ENCODE measurements at places on chromosomes 12 and 14.

GRCh38 chr12:67430708-67431335, 161.7 kb downstream of the CAND1 start:
- DNase-seq = no peak

DNA sequence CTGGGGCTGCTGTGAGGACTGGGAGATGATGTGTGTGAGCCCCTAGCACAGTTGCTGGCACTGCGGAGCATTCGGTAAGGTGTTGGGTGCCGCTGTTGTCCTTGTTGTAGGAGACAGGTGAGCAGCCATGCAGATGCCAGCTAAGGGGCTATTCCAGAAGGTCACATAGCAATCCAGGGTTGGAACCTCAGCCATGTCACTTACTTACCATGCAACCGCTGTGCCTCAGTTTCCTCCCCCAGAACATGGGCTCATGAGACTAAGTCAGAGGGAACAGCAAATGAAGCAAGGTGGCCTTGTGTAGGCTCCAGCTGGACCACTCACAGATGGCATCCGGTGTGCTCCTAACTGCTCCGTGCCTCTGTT, 13.2 kb downstream of the DTX1 start:
- no peak for DNase-seq

GRCh38 chr12:94429633-94430032, 30.0 kb downstream of the CEP83 start:
- no peak for DNase-seq

DNA sequence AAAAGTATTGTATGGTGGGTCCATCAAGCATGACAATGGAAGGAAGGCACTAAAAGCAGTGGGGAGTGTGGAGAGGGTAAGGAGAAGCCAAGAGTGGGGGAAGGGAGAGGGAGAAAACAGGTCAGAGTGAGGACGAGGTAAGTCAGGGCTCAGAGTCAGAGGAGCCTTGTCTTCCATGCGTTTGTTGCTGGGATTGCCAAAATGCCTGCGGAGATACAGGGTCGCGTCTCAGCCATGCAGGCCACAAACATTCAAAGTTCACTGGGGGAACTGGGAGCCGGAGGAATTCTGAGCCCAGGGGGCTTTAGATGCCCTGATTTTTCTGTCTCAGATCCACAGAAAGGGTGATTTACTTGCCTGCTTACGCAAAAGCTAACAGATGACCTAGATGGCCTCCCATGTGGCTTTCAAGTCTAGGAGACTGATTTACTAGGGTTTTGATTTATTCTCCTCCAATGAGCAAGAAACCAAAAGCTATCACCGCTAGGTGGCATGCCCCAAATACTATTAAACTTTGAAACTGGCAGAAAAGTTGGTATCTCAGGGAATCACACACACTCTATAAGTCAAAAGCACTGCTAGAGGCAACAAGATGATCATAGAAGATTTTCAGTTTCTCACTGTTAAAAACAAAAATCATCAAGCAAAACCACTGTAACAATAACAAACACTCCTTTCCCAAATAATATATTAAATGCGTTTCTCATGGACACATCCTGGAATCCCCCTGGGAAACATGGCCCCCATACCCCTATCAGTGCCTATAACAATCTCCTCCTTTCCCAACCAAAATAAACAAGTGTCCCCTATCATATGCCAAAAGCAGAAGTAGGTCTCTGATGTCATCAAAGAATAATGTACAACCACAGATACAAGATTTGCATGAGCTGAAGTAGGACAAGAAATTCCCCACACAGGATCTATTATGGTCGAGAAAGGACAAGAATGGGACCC, 26.6 kb upstream of the MDM1 start:
- peak; percentile 22 for DNase-seq

DNA sequence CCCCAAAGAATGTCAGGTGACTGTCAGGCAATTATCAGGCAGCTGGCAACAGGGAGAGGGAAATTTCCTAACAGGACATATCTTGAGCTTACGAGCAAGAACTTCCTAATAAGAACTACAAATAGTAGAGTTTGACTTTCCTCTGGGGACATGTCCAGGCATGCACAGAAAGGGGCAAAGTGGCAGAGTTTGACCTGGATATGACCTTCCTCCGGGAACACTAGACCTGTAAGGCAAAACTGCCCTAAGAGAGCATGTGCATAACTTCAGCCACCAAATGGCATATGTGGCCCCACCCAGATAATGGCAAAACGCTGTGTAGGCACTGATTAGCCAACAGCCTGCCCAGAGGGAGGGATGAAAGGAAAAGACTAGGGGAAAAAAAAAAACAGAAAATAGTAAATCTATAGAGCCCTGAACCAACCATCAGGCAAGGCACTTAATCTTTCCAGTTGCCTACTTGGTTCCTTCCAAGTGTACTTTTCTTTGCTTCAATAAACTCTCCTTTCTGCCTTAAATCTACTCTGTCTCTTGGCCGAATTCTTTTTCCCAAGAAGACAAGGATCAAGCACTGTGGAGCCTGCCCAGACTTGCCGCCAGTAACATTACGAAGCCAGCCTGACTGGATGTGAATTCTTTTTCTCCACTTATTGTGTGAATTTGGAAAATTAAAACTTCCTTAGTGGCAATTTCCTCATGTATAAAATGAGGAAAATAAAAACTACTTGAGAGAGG, 164.1 kb downstream of the SPTSSA start:
- no peak for DNase-seq

DNA sequence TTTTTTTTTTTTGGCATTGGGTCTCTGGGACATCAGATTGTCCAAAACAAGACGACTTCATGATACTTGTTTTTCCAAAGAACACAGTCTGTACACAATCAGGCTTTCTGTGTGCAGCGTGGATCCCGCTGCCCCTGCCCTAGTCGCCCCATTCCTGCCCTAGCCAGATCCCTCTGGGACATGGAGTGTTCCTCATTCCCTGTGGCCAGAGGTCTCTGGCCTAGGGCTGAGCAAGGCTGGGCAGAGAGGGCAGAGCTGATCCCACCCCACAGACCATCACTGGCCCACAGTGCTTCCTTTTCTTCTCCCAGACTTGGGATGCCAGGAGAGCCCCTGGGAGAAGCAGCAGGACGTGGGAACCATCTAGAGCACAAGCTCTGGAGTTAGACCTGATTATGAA, 20.9 kb upstream of the EIF2B2 start:
- no peak for DNase-seq

- no peak for DNase-seq
Observed at GRCh38 chr12:17079251-17079909, 473.4 kb upstream of the LMO3 start.

GRCh38 chr12:69998922-69999321, 173.9 kb downstream of the MYRFL start:
- DNase-seq = no peak

DNA sequence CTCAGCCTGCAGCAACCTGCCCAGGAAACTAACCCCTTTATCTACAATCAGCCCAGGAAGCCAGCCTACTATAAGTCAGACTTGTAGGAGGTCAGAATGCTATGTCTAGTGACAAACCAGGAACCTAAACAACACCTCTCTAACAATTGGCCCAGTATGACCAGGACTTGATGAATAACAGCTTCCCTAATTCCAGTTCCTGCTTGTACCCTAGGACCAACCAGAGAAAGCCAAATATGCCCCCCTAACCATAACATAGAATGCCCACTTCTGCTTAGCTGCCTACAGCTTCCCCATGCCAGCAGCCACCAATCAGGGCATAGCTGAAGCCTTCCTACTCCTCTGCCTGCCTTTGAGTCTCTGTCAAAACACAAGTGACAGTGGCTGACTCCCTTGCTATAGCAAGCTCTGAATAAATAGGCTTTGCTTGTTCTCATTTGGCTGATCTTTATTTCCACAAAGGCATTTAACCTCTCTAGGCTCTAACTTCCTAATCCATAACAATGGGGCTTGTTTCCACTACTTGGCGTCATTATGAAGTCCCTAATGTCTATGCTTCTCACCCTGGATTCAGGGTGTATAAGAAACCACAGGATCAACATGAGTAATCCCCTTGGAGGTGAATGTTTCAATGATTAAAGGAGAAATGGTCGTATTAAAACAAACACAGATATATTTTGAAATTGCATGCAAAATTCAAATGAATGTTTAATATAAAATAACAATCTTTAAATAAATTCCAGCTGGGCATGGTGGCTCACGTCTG, 220.2 kb downstream of the ANO6 start:
- no peak for DNase-seq

DNA sequence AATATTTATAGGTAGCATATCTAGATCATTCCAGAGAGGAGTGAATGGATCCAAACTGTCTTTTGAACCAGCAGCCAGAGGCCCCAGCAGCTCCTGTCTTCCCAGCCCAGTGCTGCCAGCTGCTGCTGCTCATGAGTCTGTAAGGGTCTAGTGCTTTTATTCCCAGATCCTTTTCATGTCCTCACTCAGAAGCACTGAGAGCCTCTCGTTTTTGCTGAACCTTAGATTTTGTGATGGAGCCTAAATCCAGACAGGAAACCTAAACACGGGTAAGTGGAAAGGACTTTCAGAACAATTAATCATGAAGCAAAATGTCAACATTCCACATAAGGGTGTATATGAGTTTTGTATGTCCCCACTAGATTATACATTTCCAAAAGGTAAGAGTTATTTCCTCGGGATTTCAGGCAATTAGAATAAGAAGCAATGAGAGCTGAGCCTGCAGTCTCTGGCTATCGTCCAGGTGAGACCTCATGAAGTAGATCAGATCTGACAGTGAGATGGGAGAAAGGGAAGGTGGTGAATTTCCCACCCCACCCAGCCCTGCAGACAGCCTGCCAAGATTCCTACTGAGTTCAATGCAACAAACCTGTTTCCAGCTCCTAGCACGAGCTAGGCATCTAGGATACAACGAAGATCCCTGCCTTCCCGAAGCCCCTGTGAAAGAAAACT, 84.4 kb downstream of the NINJ2 start:
- no peak for DNase-seq

- DNase-seq = no peak
Observed at GRCh38 chr14:23123419-23123818, 4.4 kb upstream of the CEBPE start.

GRCh38 chr12:752695-753610, 574 bp downstream of the WNK1 start:
- no peak for DNase-seq

DNA sequence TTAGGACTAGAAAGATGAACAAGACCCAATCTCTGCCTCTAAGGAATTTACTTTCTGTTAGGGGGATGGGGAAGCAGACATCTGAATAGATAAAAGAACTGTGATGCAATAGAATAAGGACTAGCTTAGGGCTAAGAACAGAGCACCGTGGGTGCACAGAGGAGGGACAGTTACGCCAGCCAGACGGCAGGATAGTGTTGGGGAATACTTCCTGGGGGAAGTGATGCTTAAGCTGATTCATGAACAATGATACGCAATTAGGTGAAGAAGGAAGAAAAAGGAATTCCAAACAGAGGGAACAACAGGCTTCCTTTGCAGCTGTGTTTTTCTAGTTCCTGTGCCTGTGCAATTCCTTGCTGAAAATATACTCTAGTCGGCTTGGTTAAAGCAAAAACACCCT, 501.1 kb downstream of the APAF1 start:
- no peak for DNase-seq

DNA sequence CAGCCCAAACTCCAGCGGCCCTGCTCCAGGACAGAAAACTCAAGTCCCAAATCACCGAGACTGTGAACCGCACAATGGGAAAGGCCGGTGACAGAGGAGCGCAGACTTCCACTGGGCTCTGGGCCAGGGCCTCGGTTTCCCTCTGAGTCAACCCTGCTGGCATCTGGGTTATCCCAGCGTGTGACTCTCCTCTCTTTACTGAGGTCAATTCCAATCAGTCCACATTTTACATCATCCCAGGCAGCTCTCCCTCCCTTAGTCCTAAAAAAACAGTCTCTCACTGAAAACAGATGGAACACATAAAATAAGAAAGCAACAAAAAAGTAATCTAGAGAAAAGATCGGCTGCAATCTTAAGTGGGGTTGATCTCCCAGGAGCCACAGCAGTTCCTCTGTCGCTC, 36.9 kb downstream of the ITPK1 start:
- DNase-seq = no peak

GRCh38 chr12:119989361-119989730, 310 bp downstream of the BICDL1 start:
- peak; percentile 15 for DNase-seq

DNA sequence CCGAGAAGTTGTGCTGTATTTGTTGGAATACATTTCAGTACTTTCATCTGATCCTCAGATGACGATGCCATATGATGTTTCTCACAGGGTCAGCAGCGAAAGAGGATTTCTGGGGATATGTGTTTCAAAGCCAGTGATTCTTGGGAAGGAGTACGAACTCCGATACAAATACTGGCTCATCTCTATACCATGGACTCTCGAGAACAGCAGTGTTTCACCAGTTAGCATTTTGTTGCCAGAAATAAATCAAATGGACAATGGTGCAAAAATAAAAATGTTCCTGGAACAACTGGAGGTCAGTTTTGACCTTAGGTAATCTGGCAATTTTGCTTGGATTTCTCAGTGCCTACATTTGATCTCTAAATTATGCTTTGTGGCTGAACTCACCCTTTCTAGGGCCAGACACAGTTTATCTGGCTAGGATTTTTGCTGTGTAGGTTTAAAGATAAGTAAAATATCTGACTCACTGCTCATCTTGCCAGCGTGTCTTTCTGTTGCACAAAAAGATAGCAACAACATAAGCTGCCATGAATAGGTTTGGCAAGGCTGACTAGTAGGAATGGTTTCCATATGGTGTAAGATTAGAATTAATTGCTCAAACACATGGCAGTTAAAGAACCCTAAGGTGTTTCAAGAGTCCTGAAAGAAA, 11.0 kb upstream of the MGP start:
- no peak for DNase-seq

GRCh38 chr14:100341301-100342031, 18.3 kb downstream of the SLC25A47 start:
- DNase-seq = no peak

- DNase-seq = no peak
Observed at GRCh38 chr12:54047160-54047963, 6.3 kb upstream of the HOXC4 start.
